ENCODE measurements at places on chromosomes 4 and X.
A peak's percentile ranks its signal among the peaks of the same experiment; 100 is the strongest.

- no peak for DNase-seq
These were observed 33.2 kb upstream of the SMS start for GRCh38 chrX:21907260-21907659.

- DNase-seq = no peak
These were observed 45.3 kb downstream of the HMGB2 start for GRCh38 chr4:173288698-173289352.

- no peak for DNase-seq
These were observed 72.3 kb downstream of the ZNF518B start for GRCh38 chr4:10384974-10385373.

GRCh38 chr4:14400307-14400706, 602.0 kb upstream of the CPEB2 start:
- no peak for DNase-seq

- DNase-seq = peak; percentile 20
These were observed 1.2 kb downstream of the RAB33B start for GRCh38 chr4:139455126-139455538.

DNA sequence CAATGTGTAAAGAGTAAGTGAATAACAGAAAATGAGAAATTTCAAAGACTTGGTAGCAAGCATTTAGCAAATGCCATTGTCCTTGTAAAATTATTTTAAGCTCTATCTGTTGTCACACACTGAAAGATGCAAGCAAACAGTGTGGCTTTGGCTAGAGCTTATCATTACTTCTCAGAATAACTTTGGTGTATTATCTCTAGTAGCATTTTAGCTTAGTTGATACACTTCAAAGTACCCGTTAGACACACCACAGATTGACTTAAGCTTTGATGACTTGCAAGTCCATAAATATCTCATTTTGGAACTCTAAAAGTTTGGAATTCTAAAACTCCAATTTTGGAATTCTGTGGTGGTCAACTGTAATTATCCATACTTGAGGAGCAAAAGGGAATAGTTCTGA, 98.6 kb downstream of the PDLIM5 start:
- no peak for DNase-seq

DNA sequence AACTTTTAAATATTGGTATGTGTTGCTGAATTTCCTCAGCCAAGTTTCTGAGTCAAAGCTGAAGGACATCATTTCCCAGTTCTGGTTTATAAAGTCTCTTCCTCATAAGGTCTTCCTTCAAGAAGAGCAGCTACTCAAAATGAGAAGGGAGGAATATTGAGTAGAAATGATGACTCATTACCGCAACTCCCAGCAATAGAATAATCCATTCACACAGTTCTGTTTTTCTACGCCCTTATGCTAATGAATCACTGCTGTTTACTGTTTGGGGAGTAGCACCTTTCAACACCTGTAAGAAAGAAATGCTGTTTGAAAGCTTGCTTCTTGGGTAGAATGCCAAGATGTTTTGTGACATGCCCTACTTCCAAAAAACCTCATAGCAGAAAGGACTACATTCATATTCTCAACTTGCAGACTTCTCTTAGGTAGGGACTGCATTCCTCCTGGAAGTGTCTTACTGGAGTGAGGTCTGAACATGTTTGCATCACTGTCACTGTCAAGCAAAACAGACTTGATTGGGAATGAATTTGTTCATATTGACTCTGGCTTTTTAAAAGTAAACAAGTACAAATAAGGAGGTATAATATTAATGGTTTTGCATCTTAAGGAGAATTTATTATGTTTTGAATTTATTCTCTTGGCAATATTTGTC, 147.2 kb upstream of the BANK1 start:
- DNase-seq = peak; percentile 39

GRCh38 chr4:133162941-133163340, 13.8 kb downstream of the PCDH10 start:
- DNase-seq = no peak

GRCh38 chrX:71910643-71910985, at the start of gene NHSL2:
TSS of gene NHSL2 (plus strand) at chrX:71910845.
- no peak for DNase-seq

- no peak for DNase-seq
These were observed 59.6 kb downstream of the NFKB1 start for GRCh38 chr4:102560571-102561341.

GRCh38 chr4:55568905-55569504, 22.3 kb upstream of the CLOCK start:
- no peak for DNase-seq

GRCh38 chrX:40199704-40200103, 101.9 kb upstream of the BCOR start:
- DNase-seq = no peak

- DNase-seq = peak; percentile 1
These were observed 5.3 kb downstream of the ARSF start for GRCh38 chrX:3046253-3047240.

GRCh38 chr4:128979934-128980333, 113.4 kb downstream of the SCLT1 start:
- DNase-seq = no peak

GRCh38 chrX:80174925-80175574, 160.5 kb downstream of the TBX22 start:
- no peak for DNase-seq

DNA sequence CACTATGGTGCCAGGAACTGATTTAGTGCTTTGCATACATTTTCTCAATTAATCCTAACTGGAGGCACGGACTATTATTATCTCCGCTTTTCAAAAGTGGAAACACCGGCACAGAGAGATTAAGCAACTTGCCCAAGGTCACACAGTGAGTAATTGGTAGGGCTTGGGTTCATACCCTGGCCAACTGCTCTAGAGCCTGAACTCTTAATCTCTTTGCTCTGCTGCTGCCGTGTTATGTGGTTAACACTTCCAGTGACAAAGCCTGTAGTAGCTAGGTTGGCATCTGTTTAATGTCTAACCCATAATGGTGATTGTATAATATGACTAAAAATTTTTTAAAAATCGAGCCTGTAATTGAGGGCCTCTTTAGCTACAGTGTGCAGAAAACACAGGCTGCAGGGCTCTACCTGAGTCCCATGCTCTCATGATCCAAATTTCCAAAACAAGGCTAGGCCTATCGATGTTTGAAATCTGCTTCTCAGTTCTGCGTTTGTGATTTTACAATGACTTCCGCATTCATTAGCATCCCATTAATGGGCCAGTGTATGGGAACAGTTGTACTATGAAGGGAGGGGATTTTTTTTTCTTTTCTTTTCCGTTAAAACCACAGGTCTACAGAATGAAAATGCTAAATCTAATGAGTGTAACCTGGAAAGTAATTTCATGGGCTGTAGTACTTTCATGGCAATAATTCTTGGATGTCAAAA, 219.3 kb upstream of the JADE1 start:
- no peak for DNase-seq

DNA sequence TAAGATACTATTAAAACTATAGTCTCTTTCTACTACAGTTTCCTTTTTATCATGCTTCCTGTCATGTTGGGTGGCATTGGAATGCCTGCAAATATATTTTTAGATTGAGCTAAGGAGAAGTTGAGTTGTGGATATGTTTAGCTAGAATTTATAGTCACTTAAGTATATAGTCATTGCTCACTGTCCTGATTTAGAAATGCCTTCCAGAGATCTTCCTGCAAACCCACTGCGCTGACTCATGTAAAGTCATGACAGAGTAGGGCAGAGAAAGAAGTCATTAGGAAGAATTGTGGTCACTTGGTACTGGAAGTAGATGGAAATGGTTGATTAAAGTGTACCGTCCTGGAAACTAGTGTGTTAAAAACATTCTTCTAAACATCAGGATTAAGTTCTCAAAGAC, 490.3 kb upstream of the PABPC4L start:
- no peak for DNase-seq

GRCh38 chr4:2399631-2400190, 18.7 kb downstream of the ZFYVE28 start:
- DNase-seq = no peak

- DNase-seq = peak; percentile 41
These were observed 6.5 kb upstream of the USP46 start for GRCh38 chr4:52665592-52665991.

DNA sequence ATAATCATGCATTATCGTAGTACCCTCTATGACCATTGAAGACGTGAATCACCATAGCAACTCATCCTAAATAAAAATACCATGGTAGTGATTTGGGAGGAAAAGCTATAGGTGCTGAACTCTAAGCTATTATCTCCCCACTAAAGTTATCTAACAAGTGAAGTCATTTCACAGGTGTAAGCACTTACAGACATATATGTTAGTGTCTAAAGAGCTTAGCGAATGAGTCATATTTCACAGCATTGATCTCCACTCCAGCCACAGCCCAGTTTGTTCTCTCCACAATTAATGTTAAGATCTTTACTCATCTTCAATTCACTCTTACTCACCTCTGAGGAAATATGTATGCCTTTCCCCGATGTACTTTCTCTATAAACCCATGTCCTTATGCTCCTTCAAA, 57.0 kb downstream of the DCAF8L1 start:
- peak; percentile 0 for DNase-seq

DNA sequence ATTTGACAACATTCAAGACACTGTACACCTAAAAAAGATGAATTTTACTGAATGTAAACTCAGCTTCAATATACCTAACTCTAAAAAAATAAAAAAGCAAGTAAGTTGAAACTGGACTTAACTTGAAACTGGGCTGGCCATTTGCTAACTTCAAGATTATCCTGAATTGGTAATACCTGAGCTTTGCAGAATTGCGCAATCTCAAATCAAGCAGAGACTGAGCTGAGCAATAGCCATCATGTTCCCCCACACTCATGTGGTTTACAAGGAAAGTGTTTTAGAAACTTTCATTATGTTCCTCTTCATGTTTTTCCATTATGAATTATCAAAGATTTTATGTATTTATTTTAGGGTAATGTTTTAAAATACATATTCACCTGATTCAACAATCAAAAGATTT, 38.7 kb downstream of the ANXA5 start:
- DNase-seq = no peak

DNA sequence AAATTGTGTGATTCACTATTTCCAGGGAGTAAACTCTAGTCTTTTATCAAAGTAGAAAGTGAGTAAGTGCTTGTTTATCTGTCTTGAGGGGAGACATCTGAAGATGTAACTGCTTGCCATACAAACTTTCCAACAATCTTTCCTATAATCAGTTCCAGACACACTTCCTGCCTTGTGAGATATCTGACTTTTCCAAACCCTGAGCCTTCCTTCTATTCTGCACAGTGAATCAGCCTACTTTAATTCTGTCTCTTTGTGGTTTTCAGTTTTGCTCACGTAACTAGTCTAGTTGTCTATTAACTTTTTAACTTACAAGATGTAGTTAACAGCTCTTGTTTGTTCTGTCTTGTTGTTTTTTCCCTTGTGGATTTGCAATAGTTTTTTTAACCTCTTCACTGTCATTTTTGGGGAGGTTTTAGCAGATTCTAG, 947.8 kb downstream of the C4orf33 start:
- DNase-seq = no peak

DNA sequence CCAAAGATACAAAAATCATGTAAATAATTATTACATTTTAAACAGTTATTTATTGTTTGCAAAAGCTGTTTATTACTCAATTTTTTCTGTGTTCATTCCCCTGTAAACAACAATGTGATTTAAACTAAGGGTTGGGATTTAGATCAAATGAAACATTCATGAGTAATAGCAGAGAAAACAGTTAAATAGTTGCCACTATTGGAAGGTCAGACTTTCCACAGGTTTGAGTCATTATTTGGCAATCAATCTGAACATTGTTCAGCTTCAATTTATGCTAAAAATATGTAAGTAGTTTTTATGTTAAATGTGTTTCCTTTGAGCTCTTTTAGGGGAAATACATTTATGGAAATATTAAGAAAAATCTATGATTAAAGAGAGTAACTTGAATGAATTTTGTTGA, 144.9 kb downstream of the STIM2 start:
- DNase-seq = no peak
